ENCODE measurements at places on chromosomes 3 and 15.

DNA sequence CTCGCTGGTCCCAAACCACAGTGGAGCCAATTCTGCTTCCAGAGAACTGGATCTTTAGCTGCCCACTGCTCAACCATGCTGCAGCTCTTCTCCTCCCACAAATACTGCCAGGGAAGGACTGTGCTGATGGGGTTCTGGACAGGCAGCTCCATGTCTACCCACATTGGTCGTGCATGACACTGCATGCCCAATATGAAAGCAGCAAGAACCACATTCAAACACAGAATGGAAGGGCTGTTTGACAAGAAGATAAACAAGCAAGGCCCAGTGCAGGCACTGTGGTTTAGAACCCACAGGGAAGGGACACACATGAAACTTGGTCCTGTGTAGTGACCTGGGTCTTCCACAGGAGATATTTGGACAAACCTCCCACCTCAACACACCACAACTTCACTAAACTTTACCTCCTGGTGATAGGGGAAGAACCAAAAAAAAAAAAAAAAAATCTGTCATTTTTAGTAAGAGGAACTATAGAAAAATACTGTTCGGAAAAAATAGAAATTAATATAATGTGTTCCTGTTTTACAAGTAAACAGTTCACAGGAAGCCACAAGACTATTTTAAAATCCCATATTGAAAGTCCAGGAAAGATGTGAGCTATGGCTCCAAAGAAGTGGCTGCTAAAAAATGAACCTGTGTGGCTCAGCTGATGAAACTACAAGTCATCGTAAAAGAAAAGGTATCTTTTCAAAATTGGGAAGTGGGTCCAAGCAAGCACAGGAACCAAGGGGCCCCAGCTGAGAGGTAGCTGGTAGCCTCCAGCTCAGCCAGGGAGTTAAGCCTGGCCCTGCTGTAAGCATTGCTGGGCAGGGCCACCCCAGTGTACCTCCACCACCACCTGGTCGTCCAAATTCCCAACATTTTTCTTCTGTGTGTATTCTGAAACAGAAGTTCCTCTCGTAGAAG, 77.7 kb upstream of the ACAN start:
- DNase-seq: no peak

- no peak for DNase-seq
Measured at GRCh38 chr15:74783072-74783807, 1.4 kb downstream of the CSK start.

GRCh38 chr3:154987846-154988245, 92.3 kb upstream of the MME start:
- no peak for DNase-seq

DNA sequence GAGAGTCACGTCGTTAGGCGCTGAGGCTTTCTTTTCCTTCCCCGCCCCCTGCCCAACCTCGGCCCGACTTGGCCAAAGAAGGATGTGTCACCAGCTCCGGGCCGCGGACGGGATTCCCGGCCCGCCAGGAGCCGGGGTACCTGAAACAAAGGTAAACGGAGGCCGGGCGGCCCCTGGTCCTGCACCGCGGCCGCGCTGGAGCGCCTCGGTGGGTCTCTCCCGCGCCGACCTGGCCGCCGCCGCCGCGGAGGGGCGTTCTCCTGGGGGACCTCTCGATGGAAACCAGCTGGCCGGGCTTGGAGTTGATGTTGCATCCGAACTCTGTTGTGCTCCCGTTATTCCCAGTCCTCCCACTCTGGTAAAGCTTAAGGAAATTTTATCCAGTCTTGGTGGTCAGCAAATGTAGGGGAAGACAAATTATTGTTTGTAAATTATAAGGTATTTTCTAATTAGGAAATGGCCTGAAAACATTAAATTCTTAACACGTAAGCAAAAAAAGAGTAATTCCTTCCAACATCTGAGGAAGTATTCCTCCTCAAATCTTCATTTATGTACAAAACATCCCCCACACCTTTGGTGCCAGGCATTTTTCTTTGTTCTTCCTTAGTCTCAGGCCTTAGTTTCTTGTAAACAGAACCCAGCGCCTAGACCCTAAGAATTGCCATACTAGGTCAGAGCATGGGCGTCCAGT, 888 bp downstream of the PPP2R3A start:
- peak; percentile 23 for DNase-seq

DNA sequence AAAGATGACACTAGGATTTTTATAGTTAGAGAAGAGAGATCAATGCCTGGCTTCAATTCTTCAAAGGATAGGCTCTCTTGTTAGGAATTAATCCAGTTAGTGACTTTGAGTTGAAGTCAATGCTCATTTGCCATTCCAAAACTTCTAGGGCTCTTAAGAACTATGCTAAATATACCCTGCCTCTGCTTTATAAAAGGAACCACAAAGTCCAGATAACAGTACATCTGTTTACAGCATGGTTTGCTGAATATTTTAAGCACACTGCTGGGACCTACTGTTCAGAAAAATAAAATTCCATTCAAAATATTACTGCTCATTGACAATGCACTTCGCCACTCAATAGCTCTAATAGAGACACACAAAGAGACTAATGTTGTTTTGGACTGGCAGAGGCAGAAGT, 786.6 kb upstream of the DPPA4 start:
- DNase-seq: no peak

GRCh38 chr3:78995087-78995486, 772.7 kb downstream of the ROBO1 start:
- DNase-seq: no peak

- DNase-seq: no peak
Measured at GRCh38 chr3:34881026-34881425, 758.3 kb upstream of the ARPP21 start.

- DNase-seq: no peak
Measured at GRCh38 chr3:39180183-39180545, 12.2 kb downstream of the XIRP1 start.

DNA sequence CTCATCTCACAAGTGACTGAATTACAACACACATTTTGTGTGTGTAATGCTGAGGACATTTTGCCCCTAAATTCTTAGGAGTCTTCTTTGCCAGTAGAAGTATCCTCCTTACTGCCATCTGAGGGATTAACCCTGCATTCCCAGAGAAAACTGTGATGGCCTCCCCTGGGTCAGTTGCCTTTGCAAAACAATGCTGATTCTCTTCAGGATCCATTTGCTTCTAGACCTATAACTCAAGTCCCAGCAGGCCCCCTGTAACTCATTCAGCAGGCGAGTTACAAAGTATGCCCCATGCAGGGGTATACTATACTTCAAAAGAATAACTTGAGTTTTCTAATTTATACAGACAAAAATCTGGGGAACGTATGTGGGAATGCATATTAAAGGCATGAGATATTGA, 6.6 kb upstream of the MCF2L2 start:
- no peak for DNase-seq

GRCh38 chr3:185409957-185410356, 47.0 kb downstream of the MAP3K13 start:
- no peak for DNase-seq

DNA sequence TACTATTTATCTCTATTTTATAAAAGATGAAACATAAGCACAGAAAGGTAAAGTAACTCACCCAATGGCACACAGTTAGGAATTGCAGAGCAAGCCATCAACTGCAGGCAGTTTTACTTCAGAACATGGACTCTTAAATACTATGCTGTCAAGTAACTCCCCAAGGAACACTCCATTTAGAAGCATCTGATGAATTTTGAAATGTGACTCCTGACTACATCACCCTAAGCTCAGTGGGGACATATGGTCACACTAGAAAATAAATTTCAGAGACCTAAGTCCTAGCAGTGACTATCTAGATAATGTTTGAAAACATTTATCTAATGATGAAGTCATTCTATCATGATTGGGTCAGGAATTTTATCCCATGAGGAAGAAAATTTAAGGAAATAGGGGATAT, 272.8 kb upstream of the ARRDC4 start:
- DNase-seq: no peak

DNA sequence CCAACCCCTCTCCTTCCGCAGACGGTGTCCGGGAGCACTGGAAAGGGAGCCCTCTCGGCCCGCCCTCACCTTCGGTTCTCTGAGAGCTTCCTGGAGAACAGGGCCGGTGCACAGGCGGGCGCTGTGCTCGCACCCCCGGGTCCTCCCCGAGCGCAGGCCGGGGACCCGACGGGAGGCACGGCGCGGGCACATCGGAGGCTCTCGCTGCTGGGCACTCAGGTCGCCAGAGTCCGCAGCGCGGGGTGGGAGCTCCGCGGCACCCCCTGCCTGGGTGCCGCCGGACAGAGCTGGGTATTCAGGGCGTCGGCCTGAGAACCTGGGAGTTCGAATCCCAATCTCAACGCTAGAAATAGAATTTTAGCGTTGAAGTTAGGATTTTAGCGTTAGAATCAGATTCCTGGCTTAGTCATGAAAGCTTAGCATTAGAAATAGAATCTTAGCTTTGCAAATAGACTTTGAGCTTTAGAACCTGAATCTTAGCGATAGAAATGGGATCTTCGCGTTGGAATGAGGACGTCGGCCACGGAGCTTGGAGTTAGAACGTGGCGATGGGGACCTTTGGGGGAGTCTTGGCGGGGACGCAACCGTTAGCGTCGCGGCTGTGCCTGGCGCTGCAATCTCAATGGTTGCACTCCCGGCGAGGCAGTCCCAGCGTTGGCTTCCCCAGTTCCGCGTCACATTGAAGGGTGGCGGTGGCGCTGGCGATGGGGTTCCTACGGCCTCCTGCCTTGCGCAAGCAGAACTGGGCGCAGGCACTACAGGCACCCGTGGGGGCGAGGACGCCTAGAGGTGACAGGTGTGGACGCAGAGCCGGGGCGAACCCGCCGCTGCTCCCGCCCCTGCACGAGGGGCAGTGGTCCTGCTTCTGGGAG, 549 bp downstream of the TRH start:
- DNase-seq: no peak

DNA sequence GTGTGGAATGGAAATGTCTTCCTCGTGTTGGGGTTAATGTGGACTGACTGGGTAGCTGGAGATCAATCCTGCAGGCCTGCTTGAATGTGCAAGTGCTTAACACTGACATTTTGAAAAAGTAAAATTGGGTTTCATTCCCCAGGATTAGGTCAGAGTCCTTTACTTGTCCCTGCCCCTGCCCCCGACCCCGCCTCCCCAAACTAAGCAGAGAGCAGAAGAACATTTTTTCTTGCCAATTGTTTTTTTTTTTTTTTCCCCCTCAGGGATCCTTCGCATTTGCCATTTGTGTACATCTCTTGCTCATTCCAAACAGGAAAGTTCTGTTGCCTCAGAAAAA, 147.0 kb upstream of the NR2F2 start:
- DNase-seq: no peak

GRCh38 chr15:42157381-42157780, 945 bp upstream of the PLA2G4F start:
- no peak for DNase-seq

- DNase-seq: peak; percentile 41
Measured at GRCh38 chr15:66251790-66252684, 1.5 kb downstream of the MEGF11 start.

DNA sequence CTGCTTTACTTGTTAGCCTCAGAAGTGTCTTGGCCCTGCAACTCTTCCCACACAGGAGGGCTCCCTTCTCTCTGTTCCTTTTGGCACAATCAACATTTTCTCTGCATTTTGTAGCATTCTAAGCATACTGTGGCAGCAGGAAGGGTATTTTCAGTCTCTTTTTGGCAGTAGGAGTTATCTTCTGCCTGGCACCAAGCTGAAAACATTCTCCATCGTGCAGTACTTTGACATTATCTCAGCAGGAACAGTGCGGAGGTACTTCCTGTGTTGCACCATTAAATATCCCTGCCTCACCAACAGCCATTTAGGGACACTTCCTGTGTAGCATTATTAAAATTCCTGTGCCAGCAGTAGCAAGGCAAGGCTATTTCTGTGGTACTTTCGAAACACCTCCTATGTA, 233.2 kb upstream of the SEMA6D start:
- DNase-seq: no peak

GRCh38 chr3:113138839-113139743, 72.3 kb upstream of the BOC start:
- no peak for DNase-seq

GRCh38 chr15:58473724-58474123, 41.9 kb downstream of the LIPC start:
- no peak for DNase-seq

DNA sequence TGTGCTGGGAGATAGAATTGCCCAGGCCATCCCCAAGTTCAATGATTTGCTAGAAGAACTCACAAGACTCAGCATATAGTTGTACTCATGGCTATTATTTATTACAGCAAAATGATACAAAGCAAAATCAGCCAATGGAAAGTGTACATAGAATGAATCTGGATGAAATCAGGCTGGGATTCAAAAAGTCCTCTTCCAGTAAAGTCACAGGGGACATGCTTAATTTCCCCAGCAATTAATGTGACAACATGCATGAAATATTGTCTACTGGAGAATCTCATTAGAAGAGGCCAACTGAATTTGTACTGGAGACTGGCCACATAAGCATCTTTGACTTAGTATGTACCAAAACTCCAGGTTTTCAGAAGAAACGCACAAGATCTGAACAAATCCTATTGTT, 1043.1 kb downstream of the NAALADL2 start:
- DNase-seq: no peak

GRCh38 chr3:120348065-120348990, 826 bp downstream of the LRRC58 start:
- DNase-seq: no peak

- peak; percentile 29 for DNase-seq
Measured at GRCh38 chr3:88005066-88005465, 53.7 kb downstream of the CGGBP1 start.

- no peak for DNase-seq
Measured at GRCh38 chr3:41711651-41712050, 250.3 kb downstream of the ULK4 start.

DNA sequence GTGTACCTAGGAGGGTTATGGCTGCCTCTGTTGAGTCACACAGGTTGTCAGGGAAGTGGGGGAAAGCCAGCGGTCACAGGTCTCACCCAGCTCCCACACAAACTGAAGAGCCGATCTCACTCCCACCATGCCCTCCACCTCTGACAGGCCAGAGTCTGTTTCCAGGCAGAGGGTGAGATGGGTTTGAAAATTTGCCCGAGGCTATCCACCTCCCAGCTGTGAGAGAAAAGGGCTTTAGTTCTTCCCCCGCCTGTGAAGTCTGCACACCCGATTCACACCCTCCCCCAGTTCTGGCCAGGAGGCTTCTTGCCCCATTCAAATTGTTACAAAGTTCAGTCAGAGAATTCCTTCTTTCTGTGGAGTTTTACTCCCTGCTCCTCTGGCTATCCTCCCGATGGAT, 446.9 kb downstream of the EDEM1 start:
- no peak for DNase-seq

DNA sequence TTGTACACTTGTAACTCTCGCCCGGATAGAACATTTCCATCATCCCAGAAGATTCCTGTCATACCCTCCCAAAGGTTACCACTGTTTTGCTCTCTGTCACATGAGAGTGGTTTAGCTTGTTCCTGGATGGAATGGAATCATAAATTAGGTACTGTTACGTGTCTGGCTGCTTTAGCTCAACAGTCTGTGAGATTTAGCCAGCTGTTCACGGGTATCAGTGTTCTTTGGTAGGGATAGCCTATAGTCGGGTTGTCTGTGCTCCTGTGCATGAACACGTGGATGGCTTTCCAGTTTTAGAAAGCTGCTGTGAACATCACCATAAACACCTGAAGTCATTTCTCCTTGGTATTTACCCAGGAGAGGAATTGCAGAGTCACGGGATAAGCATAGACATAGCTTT, 58.2 kb upstream of the NR2C2 start:
- DNase-seq: no peak

All from NCI-H460 (cell line).